ENCODE measurements at places on chromosomes 4 and X.

DNA sequence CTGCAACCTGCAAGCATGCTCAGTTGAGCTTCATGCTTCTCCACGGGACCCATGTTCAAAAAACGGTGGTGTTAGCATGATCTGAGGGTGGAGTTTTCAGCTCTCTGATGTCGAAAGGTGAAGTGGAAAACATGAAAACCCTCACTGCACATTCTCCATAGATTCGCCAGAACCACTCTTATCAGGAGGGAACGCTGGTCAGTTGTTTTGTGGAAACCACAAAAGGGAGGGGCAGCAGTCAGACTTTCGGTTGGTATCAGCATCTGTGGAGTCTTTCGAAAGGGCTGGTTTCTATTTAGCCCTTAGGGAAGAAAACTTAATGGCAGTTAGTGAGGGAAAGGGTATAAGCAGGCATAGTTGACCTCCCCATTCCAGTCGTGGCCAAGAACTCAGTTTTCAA lies 12.6 kb downstream of the PPA2 start:
- DNase-seq, result no peak

DNA sequence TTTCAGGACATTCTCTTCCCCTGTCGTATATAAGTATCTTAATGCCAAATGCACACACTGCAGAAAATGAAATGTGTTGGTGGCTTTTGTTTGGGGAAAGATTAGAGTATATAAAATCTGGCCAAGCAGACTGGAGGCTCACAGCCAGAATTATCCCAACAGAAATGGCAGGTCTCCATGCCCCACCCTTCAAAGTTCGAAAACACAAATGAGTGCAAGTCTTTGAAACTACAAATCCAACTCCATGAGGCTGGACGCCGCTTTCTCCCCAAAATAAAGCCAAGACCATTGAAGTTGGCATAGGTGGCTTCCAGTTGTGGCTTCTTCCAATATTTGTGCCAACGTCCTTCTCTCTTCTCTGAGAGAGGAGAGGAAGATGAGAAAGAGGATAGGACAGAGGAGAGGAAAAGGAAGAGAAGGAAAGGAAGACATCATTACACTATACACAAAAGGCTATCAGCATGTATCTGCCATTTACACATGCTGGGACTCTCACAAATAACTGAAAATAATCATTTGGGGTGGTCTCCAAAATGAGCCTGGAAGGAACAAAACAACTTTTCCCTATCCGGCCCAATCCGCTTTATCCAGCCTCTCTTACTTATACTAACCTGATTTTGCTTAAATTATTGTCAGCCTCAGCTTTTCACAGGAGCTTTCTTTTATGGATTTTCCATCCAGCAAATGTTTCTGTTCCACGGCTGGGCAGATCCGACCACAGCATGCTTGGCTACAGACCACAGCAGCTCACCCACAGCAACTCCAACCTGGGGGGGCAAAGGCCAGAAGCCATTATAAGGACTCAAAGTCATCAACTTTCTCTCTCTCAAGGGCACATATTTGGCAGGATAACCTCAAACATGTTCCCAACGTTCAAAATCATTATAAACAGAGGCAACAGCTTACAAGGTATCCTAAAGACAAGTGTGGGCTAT lies 71.7 kb downstream of the APBB2 start:
- DNase-seq, result no peak

DNA sequence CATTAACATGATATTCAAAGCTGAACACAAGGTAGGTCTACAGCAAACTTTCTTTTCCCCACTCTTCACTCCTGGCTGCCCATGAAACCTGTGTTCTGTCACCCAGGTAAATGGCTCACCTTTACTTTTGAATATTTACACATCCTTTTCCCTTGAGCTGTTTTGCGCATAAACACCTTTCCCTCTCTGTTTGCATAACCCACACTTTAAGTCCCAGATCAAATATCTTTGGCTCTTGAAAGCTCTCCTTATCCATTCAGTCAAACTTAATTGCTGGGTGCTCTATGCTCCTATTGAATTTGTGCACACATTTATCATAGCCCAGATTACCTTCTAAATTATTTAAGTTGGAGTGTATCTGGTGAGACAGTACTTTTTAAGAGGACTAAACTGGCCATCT lies 51.7 kb upstream of the ATP8A1 start:
- DNase-seq, result no peak

GRCh38 chr4:13289391-13289790 lies 194.7 kb downstream of the RAB28 start:
- DNase-seq, result no peak

DNA sequence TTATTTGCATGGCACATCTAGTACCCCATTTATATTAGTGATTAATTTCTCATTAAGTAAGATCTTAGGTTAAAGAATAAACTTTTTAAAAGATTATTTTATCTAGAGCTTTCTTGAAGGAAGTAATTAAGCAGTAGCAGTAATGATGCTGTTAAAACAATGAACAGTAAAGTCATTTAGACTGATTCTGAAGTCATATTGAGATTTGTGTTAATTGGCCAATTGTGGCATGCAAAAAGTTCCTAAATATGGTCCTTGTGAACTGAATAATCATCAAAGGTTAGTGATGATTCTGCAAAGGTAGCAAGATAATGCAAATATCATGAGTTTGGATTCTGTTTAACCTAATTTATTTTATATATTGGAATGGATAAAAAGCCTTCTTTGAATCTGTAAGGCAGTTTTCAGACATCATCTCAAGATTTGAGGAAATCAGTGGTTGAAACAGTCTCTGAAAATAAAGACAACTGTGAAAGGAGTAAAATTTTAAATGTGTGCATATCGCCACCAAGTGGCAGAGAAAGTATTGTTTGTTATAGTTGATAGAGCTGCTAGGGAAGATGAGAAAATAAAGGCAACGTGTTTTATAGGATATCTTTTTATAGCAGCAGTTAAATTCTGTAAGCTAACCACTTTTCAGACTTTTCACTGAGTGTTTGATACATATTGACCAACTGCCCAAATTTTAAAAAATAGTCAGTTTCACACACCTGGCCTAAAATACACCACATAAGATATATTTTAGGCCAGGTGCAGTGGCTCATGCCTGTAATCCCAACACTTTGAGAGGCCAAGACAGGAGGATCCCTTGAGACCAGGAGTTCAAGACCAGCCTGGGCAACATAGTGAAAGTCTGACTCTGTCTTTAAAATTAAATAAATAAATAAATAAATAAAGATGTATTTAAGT lies 79.6 kb downstream of the CCKAR start:
- DNase-seq, result peak; percentile 37

DNA sequence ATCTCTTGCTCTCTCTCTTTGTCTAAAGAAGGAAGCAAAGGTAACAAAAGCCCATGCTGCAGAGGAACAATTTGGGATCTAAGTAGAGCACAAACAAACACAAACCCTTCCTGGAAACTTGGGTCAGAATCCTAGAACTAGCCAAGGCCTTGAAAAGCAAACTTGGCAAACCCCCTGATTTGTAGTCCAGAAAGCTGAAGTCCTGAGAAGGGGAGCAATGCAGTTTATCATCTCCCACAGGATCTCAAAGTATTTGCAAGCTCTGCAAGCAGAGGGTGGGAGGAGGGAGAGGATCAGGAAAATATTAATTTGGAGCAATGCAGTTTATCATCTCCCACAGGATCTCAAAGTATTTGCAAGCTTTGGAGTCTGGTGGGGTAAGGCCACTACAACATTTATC lies 379.5 kb upstream of the FGF13 start:
- DNase-seq, result no peak

- no peak for DNase-seq
Measured at GRCh38 chr4:77153006-77153405, 4.0 kb upstream of the CCNG2 start.

DNA sequence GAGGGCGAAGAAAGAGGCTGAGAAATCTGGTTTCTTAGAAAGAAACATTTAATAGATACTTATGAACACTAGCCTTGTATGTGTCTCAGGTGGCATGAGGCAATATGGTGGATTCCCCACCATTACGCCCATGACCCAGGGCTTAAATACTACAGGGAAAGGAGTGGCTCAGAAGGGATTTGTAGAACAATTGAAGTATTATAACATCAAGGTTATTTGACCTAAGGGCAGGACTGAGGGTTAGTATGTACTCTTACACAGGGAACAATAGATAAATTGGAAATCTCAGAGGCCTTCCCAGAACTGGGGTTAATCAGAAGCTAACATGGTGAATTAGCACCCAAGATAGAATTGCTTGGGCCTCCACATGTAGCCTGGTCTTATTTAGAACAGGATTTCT lies 11.0 kb upstream of the USP46 start:
- DNase-seq, result no peak

DNA sequence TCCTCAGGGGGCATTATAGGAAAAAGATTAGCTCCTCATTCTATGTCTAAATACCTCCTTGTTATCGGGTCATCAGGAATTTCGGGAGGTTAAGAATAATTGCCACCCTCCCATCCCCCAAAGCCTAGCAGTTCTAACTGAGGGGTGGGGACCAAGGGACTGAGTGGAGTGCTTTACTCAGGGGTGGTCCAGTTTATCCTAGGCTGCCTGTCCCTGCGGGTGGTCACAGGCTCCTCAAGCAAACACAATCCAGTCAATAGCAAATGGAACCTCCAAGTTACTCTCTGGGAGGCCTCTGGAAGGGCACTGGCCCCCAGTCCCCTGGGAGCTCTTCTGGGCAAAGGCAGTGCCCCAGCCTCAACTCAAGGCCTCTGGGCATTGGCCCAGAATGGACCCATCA lies 6.7 kb downstream of the ELF4 start:
- no peak for DNase-seq

DNA sequence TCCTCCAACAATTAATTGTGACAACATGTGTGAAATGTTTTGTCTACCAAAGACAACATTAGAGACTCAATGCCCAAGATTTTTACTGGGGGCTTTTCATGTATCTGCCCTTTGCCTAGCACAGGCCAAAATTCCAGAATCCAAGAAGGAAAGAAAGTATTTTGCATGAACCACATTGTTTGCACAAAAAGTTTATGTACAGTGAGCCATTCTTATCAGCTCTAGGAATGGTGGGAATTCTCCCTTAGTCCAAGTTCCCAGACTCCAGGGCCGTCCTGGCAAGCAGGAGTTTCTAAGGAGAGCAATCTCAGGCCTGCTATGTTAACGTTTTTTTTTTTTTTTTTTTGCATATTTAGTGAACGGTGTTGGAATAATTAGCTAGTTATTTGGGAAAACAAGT lies 21.6 kb downstream of the GPRASP1 start:
- DNase-seq, result no peak

All from left renal pelvis (tissue), 4 donors.